NCI-H2029 treated with DMSO at 0.1 percent for 48 hours (cell line): ENCODE measurements at places on chromosomes 16 and 17.

DNA sequence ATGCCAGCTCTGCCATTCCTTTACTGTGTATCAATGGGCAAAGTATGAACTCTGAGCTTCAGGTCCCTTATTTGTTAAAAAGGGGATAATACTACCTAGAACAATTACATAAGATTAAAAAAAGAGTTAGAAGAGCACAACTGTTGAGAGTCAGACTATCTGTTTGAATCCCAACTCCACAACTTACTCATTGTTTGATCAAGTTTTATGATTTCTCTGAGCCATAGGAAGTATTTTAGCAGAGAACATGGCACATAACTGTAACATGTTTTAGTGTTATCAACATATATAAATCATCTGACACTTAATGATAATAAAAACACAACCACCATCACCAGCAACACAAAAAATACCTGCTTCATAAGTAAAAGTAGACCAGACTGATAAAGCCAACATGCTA, 421.3 kb downstream of the ZFHX3 start:
- no peak for DNase-seq

GRCh38 chr16:80997139-80997798, 9.4 kb downstream of the CMC2 start:
- no peak for DNase-seq

GRCh38 chr16:12205378-12206097, 229.0 kb downstream of the SNX29 start:
- no peak for DNase-seq

- DNase-seq = no peak
Observed at GRCh38 chr16:46866286-46866685, 17.9 kb upstream of the GPT2 start.

DNA sequence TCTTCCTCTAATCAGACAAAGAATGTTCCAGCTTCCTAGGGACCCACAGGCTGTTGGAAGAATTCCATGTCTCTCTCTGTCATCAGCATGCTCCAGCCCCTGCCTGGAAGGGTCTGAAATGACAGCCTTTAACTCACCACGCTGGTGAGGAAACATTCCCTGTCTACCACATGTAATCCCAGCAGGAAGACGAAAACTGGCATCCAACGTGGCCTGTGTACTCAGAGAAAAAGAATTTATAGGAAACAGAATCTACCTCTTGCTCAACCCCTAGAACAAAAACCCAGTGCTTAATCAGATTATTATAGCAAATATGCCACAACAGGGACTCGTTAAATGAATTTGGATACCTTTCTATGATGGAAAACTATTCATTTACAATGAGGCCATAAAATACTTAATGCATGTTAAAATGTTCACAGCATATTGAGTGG, 147.3 kb upstream of the FOXF1 start:
- DNase-seq = no peak

DNA sequence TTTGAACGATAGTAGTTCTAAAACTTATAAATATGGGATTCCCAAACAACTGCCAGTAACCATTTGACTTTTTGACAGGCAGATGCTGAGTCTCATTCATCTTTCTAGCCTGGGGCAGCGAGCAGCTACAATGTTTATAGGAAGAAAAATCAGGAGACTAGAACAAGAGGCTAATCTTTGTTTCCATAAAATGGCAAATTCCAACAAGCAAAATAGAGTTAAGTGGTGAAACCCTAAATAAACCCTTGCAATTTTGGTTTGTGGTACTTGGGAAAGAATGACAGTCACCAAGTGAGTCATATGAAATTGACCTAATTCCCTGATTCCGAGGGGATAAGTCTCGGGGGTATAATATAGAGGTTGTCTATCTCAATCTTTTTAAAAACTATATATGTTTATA, 27.3 kb upstream of the HS3ST2 start:
- DNase-seq = no peak

GRCh38 chr17:17729620-17730249, 48.5 kb downstream of the RAI1 start:
- DNase-seq = no peak

DNA sequence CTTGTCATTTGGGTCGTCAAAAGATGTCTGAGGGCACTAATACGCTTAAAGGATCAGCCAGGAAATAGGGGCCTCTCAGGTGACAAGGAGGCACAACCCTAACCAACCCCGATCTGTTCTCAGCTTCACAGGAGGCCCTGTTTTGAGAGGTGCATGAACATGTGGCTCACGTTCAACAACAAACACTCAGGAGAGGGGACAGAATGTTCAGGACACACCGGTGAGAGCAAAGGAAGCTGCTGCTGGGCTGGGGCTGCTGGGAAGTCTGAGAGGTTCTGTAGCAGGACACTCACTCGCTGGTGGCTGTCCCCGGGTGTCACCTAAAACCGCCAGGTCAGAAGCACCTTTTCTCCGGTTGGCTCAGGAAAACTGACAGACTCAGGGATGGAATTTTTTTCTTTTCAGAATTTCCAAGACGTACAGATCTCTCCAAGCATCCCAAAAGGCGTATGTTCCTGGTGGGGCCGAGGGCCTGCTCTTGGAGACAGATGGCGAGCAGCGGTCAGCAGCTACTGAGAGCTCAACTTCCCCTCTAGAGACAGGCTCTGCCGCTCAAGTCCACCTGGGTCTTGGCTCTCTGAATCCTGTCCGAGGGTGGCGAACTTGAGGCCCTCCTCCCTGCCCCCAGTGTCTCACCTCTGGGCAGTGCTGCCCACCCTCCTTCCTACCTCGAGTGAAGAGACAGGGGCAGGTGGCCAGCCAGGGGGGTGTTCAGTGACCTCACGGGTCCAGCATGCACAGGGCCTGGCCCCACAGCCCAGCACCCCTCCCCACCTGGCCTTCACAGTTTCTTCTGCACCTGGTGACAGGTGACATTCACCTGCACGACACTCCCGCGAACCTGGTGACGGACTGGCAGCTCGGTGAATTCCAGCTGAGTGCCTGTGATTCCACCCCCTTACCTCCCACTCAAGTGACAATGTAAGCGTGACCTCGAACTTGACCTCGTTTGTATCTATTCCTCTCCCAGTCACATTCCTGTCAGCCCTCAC, 22.9 kb downstream of the CLUH start:
- peak; percentile 12 for DNase-seq

DNA sequence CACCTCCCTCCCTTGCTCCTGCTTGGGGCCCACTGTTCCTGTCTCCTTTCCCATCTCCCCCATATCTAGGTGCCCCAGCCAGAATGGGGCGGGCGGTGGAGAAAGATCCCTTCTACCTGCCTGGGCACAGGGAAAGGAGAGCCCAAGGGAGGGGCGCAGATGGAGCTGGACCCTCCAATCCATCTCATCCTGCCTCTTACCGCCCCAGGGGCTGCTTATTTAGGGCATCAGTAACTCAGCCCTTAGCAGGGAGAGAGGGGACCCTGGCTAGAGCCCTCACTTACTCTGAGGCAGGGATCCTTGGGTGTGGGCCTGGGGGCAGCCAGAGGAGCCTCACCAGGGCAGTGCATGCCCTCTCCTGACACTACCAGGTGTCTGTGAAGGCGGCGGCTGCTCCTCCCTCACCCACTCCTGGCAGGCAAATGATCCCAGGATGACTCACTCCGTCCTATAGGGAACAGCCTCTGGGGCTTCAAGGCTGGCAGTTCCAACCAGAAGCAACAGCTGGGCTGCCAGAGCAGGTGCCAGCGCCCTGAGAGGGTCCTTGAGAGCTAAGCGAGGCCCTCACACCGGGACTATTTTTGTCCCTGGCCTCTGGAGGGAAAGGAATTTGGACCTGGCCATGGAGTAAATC, 16.3 kb upstream of the BCAR1 start:
- peak; percentile 72 for DNase-seq

GRCh38 chr17:29235904-29236303, 10.8 kb upstream of the CRYBA1 start:
- DNase-seq = no peak

- DNase-seq = no peak
Observed at GRCh38 chr17:38925263-38925995, at the start of gene LASP1NB. LASP1NB (plus strand) TSS chr17:38925614.

DNA sequence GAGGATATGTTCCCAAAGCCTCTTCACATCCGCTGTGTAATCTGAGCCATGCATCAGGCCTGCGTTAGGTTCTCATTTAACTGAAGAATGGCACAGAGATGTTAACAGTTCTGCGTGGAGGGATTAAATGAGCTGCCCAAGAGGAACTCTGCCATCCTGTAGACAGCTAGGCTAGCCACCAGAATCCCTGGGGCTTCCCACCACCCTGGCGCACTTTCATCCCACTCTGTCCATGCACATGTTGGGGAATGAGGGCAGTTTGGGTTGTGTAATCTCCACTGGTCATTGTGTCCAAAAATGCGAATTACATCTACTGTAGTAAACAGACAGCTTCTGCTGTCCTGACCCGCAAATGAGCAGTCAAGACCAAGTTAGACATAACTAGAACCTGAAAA, 1.0 kb upstream of the GLG1 start:
- no peak for DNase-seq

DNA sequence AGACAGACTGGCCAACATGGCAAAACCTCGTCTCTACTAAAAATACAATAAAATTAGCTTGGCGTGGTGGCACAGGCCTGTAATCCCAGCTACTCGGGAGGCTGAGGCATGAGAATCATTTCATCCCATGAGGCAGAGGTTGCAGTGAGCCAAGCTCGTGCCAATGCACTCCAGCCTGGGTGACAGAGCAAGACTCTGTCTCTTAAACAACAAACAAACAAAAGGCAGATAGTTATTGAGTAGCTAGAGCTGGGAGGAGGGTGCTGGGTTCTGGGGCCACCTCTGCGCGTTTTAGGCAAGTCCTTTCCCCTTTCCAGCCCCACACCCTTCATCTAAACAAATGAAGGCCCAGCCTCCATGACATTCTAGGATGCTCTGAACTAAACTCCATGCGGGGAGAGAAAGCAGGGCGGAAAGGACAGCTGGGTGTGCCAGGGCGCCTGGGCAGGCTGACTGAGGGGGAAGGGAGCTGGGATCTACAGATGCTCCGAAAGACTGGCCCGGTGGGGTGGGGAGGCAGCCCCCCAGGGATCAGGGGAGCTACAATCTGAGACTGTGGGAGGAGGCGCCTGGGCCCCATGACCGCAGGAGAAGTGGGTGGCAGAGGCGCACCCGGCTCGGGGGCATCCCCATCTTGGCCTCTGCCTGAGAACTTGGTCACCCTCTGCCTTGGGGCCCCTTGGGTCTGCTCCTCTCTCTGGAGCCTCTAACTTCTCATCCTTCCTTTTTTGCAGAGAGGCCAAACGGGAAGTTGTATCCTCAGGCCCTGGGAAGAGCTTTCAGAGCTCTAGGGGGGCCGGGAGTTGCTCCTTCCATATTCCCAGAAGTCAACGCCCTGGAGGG, 910 bp downstream of the ITGAL start:
- no peak for DNase-seq

DNA sequence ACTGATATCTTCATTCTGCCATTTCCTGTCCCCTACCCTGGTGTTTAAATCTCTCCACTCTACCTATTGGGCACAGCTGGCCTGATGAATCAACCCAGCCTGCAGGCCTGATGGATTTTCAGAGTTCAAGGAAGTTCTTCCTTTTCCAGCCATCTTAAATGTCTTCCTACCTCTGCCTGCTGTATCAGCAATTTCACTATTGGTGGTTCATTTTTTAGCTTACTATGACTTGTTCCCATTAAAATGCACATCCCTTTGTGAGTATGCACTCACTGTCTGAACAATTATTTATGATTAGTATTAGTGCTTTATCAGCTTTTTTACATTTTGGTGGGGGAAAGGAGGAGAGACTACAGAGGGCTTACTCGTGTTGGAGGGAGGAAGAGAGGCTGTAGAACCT, 48.6 kb upstream of the CRHR1 start:
- no peak for DNase-seq

- peak; percentile 17 for DNase-seq
Observed at GRCh38 chr17:81254955-81255717, 16.0 kb downstream of the NDUFAF8 start.

DNA sequence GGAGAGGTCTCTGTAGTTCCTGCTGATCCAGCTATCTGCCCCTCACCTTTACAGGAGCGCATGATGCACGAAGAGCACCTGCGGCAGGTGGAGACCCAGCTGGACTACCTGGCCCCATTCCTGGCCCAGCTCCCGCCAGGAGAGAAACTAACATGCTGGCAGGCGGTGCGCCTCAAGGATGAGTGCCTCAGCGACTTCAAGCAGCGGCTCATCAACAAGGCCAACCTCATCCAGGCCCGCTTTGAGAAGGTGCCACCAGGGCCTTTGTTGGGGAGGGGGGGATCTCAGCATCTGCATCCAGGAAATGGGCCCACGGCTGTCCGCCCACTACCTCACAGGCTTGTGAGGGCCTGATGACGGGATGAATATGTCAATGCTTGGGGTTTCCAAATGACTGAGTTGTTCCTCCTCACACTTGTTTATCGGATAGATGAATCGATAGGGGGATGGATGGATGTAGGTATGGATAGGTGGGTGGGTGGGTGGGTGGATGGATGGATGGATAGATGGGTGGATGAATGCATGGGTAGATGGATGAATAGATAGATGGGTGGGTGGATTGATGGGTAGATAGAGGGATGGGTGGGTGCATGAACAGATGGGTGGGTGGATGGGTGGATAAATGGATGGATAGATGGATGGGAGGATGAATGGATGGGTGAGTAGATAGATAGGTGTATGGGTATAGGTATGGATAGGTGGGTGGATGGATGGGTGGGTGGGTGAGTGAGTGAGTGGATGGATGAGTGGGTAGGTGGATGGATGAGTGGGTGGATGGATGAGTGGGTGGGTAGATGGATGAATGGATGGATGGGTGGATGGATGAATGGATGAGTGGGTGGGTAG, 7.0 kb upstream of the KATNB1 start:
- peak; percentile 8 for DNase-seq

GRCh38 chr16:31108794-31109558, 790 bp downstream of the BCKDK start:
- DNase-seq = no peak

DNA sequence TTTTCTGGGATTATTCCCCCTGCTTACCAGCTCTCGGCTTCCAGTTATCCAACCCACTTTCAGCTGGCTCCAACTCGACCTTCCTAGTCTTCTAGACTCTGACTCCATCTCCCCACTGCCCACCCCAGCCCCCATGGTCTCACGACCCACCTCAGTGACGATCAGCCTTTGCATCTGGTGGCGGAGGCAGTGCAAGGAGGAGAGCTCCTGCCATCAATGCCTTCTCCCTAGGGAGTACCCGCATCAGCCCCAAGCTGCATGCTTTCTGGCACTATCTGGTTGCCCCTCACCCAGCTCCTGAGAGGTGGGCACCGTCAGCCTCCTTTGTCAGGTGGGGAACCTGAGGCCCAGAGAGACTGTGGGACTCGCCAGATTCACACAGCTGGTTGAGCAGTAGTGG, 72.6 kb upstream of the RPL38 start:
- DNase-seq = no peak

- no peak for DNase-seq
Observed at GRCh38 chr17:6910987-6911603, 79.6 kb upstream of the TEKT1 start.

DNA sequence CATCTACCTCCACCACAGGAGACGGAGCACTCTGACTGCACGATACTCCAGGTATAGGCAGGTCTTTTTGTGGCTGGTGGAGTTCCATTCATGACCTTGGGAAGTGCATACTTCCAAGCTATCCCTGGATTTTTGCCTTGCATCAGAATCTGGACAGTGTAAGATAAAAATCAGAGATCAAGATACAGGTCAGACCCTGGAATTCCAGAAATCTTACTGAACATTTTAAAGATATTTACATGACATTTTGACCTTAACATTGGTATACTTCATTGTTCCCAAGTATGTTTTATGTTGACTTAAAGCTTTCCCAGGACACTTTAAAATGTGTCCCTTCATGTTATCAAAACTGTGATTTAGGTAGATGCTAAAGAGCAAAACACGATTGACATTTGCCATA, 101.0 kb downstream of the SYCE1L start:
- DNase-seq = no peak
